ENCODE measurements at places on chromosomes 6 and 20. TPM values are rescaled to one million over a fixed set of nuclear protein-coding genes. Genes with fewer than 3 reads are reported as not detected.
A peak's percentile ranks its signal among the peaks of the same experiment; 100 is the strongest.

The NMBR gene
- not detected for total RNA-seq

The GRM1 gene
- 0.10 TPM for total RNA-seq

The LY6G6D gene
- 10.3 TPM for total RNA-seq

The NNAT gene
- total RNA-seq: 22.0 TPM

The RNF39 gene
- 4.0 TPM for total RNA-seq

The DOK5 gene
- 11.1 TPM for total RNA-seq

The CRISP2 gene
- total RNA-seq: not detected

DNA sequence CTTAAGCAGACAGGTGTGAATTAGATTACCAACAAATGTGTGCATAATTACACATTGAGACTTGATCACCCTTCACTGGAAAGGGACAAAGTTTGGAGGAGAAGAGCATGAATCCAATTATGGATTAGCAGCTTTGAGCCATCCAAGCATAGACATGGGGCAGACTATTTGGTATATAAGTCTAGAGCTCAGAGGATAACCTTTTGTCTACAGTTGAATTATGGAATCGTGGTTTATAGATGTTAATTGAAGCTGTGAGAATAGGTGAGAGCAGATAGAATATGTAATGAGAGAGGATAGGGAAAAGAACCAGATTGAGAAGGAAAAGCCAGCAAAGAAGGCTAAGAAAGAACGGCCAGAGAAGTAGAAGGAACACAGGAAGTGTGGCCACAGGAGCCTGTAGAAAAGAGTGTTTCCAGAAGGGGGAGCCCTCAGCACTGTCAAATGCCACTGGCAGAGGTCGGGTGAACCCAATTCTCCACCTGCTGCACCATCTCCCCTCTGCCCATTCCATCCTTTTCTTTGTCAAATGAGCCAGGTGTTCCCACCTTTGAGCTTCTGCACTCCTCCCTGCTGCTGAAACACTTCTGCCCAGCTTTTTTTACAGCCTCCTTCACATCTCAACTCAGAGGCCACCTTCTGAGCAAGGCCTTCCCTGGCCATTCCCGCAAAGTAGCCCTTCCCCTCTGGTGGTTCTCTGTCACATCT, 7.3 kb downstream of the DNTTIP1 start:
- no peak for DNase-seq

- no peak for DNase-seq
Measured at GRCh38 chr6:30681766-30682142, 4.7 kb downstream of the PPP1R18 start.

GRCh38 chr6:3561725-3562124, 104.9 kb upstream of the SLC22A23 start:
- DNase-seq: no peak

DNA sequence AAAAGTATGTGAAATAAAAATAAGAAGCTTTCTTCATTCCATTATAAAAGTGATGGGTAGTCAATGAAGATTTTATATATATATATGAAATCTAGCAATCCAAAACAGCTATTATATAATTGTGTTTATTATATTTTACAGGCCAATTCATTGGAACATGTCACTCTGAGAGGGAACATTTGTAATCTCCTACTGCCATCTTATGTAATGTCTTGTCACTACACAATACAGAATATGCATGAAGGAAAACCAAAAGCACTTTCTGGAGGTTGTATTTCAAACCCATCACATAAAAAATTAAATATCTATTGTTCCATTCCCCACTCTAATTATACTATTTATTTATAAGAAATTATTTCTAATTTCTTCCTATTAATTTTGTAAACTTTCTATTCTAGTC, 31.5 kb upstream of the IRAK1BP1 start:
- no peak for DNase-seq

DNA sequence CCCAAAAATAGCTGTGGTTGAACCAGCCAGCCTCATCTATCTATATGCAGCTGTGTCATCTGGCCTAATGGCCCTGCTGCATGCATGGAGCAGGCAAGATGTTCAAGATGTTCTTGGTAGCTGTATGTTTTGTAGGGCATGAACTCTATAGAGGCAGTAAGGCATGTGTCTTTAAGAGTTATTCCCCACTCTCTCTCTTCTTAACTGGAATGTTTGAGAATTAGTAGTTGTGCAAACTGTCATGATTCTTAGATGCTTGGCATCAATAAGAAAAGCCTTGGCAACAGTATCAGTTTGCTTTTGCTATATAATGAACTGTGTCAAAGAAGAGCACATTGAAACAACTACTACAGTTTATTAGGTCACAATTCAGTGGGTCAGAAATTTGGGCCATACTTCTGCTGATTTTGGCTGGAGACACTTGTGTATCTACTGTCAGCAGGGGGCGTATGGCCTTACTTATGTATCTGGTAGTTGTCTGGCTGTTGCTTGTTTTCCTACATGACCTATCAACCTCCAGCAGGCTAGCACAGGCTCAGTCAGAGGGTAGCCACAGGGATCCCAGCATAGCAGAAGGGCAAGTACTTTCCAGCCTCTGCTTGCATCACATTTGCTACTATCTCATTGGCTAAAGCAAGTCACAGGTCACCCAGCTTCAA, 56.1 kb upstream of the LAMP5 start:
- no peak for DNase-seq

- DNase-seq: no peak
Measured at GRCh38 chr20:41365777-41366545, 657 bp downstream of the EMILIN3 start.

- no peak for DNase-seq
Measured at GRCh38 chr6:132751306-132751705, 6.4 kb downstream of the VNN2 start.

GRCh38 chr6:137882225-137882961, 15.3 kb downstream of the TNFAIP3 start:
- DNase-seq: no peak

GRCh38 chr20:21166801-21167200, 40.9 kb downstream of the KIZ start:
- DNase-seq: no peak

DNA sequence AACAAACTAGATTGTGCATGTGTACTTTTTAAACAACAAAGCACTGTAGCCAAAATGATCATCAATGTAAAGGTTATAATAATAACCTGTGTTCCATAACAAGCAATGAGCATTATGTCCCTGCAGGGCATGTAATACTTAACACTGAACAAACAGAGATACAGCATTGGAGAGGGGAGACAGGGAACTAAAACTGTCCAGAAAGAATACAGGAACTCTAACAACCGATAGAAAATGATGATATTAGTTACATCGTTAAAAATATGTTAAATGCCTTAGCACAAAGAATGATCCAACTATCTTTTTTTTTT, 80.5 kb downstream of the COL9A1 start:
- DNase-seq: no peak

- DNase-seq: no peak
Measured at GRCh38 chr20:56801971-56802755, 173.1 kb downstream of the TFAP2C start.

GRCh38 chr20:63635431-63636141, 8.7 kb upstream of the GMEB2 start:
- no peak for DNase-seq

DNA sequence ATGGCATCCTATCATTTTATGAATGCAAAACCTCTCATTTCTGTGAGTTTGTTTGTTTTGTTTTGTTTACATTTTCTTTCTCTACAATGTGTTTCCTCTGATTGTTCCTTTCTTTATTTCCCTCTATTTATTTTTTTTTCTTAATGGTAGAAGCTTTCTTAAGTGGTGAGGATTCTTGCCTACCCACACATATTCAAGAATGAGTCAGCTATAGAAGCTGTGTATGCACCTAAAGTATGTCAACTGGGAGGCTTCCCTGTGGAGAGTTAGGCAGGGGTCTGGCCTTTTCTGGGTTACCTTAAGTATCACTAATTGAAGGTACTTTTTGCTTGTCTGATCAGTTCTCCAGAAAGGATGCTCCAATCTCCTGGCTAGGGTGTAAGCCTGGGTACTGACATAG, 354.0 kb downstream of the ESR1 start:
- no peak for DNase-seq

GRCh38 chr20:63293871-63294535, 1.0 kb downstream of the COL20A1 start:
- DNase-seq: no peak

- no peak for DNase-seq
Measured at GRCh38 chr6:32774426-32774825, 11.1 kb upstream of the HLA-DQB2 start.

DNA sequence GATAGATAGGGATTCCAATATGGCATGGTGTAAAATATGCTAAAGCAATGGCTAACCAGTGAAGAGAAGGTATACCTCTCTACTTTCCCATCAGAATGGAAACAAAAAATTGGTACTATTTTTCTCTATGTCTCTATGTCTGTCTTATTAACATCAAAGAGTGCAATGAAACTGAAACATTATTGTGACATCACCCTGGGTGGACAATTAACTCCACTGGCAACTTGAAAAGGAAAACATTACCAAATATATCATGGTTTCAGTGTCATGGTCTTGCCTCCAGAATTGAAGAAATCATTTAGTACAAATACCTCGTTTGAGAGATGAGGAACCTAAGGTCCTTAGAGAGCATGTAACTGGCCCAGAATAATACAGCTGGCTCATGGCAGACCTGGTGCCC, 1132.5 kb upstream of the MAP3K7 start:
- no peak for DNase-seq

DNA sequence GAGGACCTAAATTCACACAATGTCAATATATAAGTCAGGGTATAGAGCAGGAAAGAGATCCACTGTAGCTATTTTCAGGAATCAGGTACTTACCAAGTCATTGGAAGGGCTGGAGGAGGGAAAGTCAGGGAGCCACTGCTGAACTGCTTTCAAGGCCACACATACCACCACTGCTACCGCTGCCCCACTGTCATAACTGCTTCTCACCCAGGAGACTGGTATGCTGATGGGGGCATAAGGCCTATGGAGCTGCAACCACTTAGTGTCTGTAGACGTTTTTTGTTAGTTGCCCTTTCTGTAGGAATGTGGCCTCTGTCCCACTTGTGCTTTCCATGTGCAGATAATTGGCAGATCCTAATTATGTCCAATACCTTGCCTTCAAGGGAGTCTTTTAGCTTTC, 5.4 kb downstream of the SMAP1 start:
- DNase-seq: no peak

DNA sequence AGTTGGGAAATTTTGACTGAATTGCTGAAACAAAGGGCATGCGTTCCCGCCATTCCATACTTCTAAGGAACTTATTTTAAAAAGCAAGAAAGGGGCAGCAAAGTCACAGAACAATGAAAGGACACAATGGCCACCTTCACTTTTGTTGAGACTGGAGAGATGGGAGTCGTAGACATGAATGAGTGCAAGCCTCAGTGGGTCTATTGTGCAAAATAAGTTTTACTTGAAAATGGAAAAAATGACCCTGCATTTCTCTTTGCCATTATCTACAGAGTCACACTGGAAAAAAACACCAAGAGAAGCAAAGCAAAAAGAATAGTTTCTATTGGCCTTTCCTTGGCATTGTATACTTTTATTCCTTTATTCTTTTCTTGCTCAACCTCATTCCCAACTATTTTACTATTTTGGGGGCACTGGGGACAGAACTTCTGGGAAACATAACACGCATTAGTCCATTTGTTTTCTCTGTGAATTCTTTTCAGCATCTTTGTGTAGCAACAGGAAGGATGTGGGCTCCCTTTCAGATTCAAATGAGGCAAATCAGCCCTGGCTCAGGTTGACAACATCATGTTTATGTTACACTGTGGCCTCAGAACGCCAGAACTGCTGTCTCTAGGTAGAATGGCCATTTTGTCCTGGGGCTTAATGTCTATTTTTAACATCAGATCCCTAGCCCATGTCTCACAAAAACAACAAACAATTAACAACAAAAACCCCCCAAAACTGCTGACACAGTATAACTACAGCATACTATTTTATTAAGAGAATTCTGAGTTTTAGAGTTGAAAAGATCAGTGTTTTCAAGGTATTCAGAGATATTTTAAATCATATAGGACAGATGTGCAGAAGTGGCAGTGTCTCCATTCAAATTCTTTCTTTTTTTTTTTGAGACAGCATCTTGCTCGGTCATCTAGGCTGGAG, 122.2 kb downstream of the FYN start:
- DNase-seq: peak; percentile 26

DNA sequence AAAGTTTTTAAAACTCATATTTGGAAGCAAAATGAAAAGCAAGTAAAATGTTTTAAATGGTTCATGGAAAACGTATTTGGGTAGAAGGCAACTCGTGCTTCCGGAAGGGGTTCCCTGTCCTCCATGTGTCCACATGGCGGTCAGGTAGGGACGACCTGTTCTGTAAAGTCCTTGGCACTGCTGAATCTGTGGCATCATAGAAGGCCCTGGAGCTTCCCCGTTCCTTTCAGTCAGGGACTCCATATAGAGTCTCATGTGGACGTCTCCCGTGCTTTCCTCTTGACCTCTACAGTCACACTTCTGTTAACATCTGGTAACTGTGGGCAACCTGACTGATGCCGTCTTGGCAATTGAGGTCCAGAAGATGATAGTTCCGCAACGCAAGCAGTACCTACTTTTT, 11.4 kb downstream of the DYNLT1 start:
- no peak for DNase-seq

DNA sequence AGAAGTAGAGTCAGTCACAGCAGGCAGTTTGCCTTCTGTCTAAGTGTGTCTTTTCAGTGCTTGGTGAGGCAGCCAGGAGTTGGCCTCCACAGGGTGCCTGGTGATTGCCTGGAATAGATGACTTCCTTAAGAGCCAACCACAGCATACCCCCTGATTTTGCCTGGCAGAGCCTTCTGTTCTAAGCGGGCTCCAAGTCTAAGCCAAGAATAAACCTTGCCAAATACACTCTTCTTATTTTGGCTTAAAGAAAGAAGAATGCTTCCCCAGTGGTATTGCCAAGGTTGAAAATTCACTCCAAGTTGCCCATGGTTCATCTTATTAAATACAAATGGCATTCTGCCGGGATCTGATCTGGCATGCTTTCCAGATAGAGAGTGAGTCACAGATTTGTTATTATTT, 1424.8 kb upstream of the EYS start:
- no peak for DNase-seq

DNA sequence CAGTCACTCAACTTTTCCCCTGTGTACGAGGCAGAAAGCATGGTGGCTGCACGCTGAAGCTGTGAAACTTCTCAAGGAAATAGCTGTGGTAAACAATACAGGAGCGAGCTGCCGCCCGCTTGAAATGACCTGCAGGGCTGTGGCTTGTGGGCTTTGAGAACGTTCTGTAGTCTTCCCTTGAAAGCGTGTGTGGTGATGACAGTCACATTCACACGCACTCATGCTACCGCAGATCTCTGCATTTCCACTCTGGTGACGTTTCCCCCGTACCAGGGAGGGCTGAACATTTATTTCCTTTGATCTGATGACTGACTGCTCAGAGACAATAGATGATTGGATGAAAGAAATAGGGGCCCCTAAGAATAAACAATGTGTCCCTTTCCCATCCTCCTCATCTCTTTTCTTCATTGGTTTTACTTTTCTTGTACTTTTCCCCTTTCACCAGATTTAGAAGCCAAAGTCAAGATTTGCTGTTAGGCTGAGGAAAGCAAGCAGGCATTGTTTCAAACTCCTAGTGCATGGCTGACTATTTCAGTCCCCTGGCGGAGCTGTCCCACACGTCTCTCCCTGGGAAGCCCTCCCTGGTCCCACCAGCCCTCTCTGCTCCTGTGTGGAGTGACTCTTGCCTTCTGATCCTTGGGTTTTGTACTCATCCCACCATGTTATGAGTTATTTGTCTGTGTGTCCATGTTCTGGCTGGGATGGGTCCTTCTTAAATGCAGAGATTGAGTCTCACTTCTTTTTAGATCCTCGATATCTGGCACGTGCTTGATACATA, 3.9 kb downstream of the SYTL3 start:
- DNase-seq: no peak

All from skin of body (tissue), 3 donors.